ENCODE measurements at places on chromosomes 3 and 15. TPM values are rescaled to one million over a fixed set of nuclear protein-coding genes. Genes with fewer than 3 reads are reported as not detected.

Gene FILIP1L
- 39.2 TPM for total RNA-seq

Gene IGSF11
- total RNA-seq, result not detected

Gene HDC
- not detected for total RNA-seq

Gene GATA2
- 52.0 TPM for total RNA-seq

Gene DPPA2
- total RNA-seq, result not detected

Gene LMAN1L
- not detected for total RNA-seq
